Activated CD8-positive, alpha-beta T cell treated with anti-CD3 and anti-CD28 coated beads, Interleukin-2, amount 10 ng/mL, durations not matched to agents 7 days and 5 days (primary cell): ENCODE measurements at places on chromosomes 7 and 10. TPM values are rescaled to one million over a fixed set of nuclear protein-coding genes. Genes with fewer than 3 reads are reported as not detected.

The AGMO gene
- not detected for total RNA-seq

DNA sequence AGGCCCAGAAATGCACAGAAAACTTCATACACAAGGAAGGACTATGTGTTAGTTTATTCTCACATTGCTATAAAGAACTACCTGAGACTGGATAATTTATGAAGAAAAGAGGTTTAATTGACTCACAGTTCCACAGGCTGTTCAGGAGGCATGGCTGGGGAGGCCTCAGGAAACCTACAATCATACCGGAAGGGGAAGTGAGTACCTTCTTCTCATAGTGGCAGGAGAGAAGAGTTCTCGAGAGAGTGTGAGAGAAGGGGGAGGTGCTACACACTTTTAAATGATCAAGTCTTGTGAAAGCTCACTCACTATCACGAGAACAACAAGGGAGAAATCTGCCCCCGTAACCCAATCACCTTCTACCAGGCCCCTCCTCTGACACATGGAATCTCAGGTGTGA is 16.8 kb upstream of the RAMP3 start:
- no peak for DNase-seq

The MMRN2 gene
- not detected for total RNA-seq

- DNase-seq = no peak
Measured at GRCh38 chr7:87332321-87332720, 13.1 kb upstream of the CROT start.

The CDC14C gene
- total RNA-seq = not detected

DNA sequence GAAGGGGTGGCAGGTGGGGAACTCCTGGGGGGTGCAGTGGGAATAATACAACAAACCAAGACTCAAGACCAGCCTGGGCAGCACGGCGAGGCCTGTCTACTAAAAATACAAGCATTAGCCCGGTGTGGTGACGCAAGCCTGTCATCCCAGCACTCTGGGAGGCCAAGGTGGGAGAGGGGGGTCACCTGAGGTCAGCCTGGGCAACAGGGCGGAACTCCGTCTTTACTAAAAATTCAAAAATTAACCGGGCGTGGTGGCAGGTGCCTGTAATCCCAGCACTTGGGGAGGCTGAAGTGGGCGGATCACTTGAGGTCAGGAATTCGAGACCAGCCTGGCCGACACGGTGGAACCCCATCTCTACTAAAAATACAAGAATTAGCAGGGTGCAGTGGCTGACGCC is 48.4 kb upstream of the ELFN1 start:
- DNase-seq = no peak

DNA sequence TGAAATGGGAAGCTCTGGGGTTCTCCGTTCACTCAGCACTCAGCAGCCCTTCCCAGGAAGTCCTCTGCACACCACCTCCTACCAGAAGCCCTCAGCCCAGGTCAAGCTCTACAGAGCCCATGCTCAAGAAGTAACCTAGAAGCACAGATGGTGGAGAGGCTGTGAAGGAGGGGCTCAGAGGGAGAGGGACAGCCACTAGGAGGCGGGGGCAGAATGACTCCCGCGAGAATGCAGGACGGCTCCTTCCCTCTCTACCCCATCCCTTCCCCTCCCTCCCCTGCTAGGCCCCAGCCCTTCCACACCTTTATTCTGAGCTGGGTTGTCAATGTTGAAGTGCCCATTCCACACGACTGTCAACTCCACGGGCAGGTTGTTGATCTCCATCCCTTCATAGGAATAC is 373.2 kb downstream of the PLXNA4 start:
- DNase-seq = no peak

DNA sequence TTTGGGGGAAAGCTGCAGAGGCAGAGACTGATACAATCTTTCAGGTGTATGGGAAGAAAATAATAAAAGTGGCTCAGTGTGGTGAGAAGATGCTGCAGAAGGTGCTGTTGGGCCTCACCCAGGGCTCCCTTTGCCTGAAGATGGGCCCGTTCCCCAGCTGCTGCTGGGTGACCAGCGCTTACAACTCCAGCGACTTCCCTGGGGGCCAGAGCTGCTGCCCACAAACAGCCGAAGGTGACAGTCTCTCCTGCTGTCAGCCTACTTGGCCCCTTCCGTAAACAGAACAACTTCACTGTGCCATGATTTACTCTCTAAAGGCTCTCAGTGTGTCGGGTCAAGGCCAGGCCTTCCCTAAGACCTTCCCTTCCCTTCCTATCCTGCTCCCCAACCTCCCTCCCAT is 93.6 kb upstream of the PCBD1 start:
- DNase-seq = no peak

DNA sequence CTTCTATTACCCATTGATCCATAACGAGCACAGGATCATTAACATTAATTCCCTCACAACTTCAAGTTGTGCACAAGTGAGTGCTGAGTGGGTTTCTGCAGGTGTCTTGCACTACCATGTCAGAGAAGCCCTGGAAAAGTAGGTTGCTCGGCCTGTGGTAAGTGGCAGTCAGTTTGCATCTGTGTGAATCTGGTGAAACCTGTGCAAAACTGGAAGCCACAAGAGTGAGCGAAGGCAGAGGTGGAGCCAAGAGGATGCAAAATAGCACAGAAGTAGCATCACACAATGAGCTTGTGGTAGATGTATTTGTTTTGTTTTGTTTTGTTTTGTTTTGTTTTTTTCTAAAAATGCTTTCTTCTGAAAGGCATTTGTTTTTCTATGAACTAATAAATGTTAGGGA is 181.5 kb downstream of the THSD7A start:
- DNase-seq = no peak

GRCh38 chr10:114188001-114188400 is 8.8 kb downstream of the TDRD1 start:
- no peak for DNase-seq

GRCh38 chr10:111077479-111077784 is 603 bp downstream of the ADRA2A start:
- no peak for DNase-seq

The RBP3 gene
- not detected for total RNA-seq

The TAS2R3 gene
- total RNA-seq = 0.73 TPM

DNA sequence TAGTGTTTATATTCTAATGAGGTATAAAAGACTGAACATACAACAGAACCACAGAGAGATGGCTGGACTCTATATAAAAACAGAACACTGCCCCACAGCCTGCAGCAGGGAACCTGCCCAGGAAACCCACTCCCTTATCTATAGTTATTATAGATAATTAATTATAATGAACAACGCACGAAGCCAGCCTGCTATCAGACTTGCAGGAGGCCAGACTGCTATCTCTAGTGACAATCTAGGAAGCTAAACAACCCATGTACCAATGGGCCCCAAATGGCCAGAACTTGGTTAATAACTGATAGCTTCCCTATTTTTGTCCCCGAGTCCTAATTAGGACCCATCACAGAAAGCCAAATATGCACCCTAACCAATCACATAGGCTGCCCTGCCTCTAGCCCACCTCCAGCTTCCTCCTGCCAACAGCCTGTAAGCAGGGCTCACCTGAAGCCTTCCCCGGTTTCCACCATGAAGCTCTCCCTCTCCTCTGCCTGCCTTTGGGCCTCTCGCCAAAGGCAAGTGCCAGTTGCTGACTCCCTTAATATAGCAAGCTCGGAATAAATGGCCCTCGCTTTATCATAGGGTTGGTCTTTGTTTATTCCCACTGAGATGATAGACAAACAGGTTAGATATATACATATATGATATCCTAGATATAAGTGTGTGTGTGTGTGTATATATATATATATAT is 74.5 kb downstream of the SYPL1 start:
- DNase-seq = no peak

- no peak for DNase-seq
Measured at GRCh38 chr7:10192074-10192473, 781.6 kb upstream of the PHF14 start.

GRCh38 chr7:28174901-28175661 is 5.5 kb downstream of the JAZF1 start:
- no peak for DNase-seq

DNA sequence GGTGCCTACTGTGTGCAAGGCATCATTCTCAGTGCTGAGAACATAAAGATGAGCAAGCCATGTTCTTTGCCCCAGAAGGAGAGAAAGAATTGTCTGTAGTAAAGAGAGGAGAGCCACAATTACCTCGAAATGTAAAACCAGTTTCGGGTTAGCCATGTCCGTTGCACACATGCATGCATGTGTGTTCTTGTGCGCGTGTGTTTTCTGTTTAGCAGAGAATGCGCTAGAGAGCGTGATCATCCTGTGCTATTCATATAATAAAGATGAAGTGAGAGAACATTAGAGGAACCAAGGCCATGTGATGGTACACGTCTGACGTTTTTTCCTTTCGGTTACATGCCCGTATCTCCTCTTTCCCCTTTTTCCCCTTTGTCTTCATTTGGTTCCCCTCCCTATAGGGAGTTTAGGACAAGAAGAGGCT is 158.2 kb downstream of the CELF2 start:
- DNase-seq = no peak

GRCh38 chr7:9625953-9626352 is 1192.5 kb downstream of the NXPH1 start:
- DNase-seq = no peak

- no peak for DNase-seq
Measured at GRCh38 chr7:113004726-113005454, 81.7 kb downstream of the GPR85 start.

The FZD1 gene
- total RNA-seq = 0.26 TPM

The GBF1 gene
- total RNA-seq = 42.9 TPM

- DNase-seq = no peak
Measured at GRCh38 chr7:26378016-26378415, 86.4 kb downstream of the SNX10 start.

The SUN3 gene
- not detected for total RNA-seq

GRCh38 chr7:9240001-9240400 is 806.6 kb downstream of the NXPH1 start:
- no peak for DNase-seq

The TRIM8 gene
- 45.0 TPM for total RNA-seq

The CNTNAP2 gene
- total RNA-seq = not detected

DNA sequence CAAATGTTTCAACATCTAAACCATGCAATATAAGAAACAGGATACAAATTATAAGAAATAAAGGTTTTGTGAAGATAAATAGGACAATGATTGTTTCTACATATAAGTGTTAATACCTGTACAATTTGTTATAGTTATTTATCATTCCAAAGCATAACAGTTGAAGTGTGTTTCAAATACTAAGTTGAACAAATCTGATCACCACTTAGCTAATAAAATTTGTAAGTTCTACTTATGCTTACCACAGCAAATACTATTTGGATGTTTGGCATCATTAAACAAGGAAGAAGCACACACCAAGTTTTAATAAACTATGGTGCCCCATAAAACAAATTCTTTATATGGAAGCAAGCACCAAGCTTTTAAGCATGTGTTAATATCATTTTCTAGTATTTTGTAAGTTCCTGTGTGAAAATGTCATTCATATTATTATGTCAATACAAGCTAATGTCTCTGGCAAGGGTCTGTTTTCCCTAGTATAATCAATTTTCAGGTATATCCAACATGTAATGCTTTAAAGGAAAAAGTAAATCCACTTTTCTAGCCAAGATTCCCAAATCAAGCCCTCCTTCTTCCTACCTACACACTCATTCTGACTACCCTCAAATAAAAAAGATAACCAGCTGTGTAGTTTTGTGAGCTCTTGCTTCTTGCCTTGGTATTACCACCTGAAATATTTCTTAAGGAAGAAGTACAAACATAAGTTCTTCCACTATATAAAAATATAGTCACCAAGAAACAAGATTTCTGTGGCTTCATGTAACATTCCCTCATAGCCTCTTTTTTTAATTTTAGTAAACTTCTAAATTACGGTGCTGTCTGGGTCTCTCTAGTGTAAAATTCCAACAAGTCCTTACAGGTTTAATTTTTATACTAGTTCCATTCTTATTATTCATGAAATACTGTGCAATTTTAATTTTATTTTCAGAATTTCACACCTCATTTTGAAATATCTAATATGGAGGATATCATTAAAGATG is 9.2 kb downstream of the SKAP2 start:
- no peak for DNase-seq

GRCh38 chr10:101444058-101444898 is 90.3 kb downstream of the BTRC start:
- no peak for DNase-seq

GRCh38 chr10:84825330-84825729 is 496.9 kb downstream of the CCSER2 start:
- no peak for DNase-seq
